ENCODE measurements at places on chromosomes 5 and 9.

- peak; percentile 9 for DNase-seq
Observed at GRCh38 chr5:14143841-14144585, 871 bp downstream of the TRIO start.

GRCh38 chr9:124309667-124310084, 51.9 kb downstream of the NEK6 start:
- no peak for DNase-seq

DNA sequence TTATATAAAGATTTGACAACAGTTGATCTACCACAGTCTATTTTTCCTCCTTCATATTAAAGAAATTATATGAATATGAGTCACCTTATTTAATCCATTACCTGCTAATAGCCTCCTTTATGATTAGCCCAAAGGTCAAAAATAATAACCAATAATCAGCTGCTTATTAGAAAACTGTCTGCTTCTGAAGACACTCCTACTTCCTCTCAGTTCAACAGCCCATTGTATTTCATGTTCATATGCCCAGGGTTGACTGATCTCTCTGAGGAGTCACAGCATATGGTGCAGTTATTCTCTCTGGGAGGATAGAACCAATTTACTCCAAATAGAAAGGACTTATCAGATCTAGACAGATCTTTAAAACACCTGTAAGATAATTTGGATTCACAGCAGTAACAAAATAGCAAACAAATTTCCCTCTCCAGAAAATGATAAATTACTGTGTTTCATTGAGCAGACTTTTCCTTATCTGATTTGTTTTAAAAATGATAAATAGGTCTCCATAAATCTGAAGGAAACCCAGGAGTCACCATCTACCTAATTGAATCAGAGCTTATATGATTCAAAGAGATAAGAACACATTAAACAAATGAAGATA, 180.4 kb upstream of the ITGA1 start:
- no peak for DNase-seq

DNA sequence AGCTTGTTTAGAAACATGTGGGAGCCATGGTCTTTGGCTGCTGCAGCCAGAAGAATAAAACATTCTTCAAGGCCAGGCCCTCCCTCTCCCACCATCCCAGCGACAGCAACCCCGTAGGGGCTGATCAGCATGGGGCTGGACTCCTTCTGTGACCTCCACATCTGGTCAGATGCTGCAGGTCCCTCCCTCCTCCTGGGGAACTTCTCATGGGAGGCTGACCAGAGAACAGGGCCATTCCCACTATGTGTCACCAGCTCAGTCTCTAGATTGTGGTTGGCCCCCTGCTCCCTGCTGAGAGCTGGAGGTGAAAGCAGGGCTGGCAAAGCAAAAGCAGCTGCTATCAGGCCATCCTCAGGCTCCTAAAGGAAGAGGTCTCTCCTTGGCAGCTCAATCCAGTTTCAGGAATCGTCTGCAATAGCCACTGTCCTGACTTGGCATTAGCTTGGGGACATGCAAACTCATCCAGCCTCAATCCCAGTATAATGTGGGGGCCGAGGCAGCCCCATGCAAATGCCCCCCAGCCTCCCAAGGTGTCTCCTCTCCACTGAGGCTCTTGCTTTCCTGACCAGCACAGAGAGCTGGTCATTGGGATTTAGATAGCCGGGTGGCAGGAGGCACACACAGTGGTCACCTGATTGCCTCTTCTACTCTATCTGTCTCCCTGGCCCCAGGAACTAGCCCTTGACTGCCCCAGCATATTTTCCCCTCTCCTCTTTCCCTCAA, 81.5 kb downstream of the NRG2 start:
- DNase-seq: no peak

- DNase-seq: no peak
Observed at GRCh38 chr5:54207566-54207965, 102.8 kb downstream of the ARL15 start.

GRCh38 chr9:14155237-14155636, 158.7 kb downstream of the NFIB start:
- DNase-seq: no peak

DNA sequence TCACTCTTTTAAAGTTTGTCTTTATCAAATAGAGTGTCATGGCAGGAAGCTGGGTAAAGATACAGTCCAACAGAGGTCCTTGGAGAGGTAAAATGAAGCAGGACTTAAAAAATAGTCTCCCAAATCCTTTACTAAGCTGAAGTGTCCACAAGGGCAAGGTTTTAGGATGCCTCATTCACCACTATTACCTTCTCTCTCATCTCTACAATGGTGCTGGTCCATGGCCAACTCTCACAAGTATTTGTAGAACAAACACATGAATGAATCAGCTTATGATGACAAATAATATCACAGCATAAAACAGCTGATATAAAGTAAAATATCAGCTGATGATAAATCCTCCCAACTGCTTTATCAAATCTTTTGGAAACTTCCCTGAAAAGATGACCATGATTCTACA, 162.3 kb upstream of the ZNF462 start:
- DNase-seq: no peak

DNA sequence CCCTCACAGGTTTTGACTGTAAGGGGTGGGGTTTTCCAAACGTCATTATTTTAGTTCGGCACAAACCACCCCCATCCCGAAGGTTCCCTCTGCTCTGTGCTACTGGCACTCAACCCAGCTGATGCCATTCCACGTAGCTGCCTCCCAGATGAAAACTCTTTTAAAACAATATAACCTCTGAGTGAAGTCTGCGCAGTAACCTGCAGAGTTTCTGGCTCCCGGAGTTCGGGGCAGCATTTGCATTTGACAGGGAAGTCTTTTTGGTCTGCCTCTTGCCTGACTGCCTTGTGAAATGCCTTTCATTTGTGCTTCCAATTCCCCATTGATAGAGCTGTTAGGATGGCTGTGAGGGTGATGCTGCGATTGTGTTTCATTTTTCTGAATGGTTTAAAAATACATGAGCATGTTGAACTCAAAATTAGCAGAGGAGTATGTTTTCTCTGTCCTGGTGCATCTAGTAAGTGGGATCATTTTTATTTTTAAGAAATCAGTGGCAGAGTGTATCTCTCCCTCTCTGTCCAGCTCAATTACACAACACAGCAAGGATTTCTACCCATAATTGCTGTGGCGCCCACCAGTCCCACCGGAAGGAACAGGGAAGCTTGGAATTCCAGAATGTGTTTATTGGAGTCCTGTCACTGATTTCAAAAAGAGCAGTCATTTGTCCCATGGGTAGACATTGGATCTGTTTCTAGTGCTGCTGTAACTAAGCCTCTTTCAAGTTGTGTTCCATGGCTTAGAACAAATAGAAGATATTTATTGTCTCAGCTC, 24.8 kb downstream of the ADCY2 start:
- DNase-seq: no peak

GRCh38 chr5:74390822-74391221, 249.7 kb downstream of the ENC1 start:
- DNase-seq: no peak

DNA sequence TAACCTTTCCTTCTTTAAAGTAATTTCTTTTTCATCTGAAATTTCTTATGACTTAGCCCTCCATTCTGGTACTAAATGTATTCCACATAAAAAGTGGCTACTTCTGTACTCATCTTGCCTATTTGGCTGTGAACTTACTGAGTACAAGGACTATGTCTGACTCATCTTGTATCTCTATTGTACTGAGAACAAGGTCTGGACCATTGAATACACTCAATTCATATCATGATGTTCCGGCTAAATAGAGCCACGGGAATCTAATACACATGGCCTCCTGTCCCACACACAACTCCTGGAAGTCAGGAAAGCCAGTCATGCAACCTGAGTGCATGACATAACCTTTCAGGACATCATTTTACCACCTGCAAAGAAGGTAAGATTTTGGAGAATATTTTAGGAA, 203.9 kb downstream of the PLK2 start:
- no peak for DNase-seq

GRCh38 chr9:108060175-108060574, 570.6 kb upstream of the KLF4 start:
- DNase-seq: no peak

DNA sequence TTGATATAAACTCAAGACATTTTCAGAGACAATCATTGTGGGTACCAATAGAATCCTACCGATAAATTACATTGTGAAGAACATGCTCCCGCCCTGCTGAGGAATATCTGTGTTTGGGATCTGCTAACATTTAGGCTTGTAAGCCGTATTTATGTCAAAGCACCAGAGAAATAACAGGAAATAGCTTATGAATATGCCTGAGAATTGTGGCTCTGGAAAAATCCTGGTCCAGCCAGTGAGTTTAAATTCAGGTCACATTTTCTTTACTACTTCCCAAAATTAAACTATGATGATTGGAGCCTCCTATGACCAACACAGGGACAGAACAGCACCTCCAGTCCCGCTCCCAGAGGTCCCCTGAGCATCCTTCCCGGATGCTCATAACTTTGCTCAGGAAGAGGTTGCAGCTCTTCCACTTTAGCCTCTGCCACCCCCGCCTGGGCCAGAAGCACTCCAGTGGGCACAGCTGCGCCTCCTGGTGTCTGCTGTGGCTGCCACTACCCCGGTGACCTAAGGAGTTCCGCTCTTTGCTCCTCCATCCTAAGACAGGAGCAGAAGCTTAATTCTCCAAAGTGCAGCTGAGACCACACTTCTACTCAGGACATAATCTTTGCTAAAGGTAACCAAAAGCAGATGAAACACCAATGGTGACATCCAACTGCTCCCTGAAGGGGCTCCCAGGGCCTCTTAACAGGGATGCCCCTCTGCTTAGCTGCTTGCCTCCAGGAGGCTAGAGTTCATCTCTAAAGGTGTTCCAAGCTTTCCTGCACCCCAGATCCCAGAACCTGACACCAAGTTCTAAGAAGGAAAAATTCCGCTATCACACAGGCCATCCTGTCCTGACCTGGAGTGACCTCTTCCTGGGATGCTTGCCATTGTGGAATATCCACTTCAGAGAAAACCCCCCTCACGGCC, 58.8 kb downstream of the SLC1A1 start:
- no peak for DNase-seq

GRCh38 chr5:55597014-55597981, 62.5 kb upstream of the PLPP1 start:
- no peak for DNase-seq

DNA sequence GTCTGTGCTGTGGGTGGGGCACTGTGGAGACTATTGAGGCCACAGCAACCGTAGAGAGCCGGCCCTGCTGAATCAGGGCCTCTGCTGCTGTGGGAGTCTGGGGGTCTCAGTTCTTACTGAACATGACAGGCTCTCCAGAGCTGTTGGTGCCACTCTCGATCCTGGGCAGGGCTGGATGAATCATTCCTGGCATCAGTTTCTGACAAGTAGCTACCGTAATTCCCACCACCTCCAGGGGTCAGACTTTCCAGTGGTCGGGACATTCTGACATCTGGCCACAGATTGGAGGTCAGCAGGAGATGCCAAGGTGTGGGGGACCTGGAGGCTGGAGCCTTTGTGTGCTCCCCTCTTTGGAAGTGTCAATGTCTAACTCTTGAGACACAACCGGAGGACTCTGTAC, 188.4 kb downstream of the IRX2 start:
- DNase-seq: no peak

GRCh38 chr5:170315154-170315553, 17.6 kb upstream of the LCP2 start:
- no peak for DNase-seq

DNA sequence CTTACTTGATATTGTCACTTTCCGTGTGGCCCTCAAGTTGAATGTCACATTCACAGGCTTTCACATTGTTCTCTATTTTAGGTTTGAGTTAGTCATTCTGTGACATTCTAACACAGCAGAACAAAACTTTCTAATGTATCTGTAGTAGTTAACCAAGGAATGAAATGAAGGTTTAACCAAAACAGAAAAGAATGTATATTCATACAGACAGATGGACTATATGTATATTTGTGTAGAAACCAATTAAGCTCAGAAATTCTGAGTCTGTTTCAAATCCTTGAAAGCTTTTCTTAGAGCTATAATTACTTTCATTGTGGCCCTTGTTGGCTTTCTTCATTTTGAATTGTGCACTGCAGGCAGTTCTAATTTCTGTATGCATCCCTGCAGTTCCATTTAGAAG, 654.7 kb downstream of the LRRC70 start:
- DNase-seq: no peak

DNA sequence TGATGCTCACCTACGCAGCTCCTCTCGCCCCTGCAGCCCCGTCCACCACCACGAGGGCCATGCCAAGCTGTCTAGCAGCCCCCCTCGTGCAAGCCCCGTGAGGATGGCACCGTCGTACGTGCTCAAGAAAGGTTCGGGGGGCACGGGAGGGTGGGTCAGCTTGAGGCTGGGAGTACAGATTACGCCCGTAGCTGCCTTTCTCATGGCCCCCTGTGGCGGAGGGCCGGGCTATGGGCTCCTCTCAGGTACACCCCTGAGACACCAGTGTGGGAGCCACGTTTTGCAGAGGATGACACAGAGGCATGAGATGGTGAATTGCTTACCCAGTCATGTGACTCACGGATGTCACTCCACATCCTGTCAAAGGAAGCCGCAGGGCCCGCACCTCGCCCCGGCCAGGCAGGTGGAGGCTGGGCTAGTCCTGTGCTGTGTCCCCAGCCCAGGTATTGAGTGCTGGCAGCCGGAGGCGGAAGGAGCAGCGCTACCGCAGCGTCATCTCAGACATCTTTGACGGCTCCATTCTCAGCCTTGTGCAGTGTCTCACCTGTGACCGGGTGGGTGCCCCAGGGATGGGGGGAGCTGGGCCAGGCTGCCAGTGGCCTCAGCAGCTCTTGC, 33.7 kb downstream of the USP20 start:
- peak; percentile 58 for DNase-seq

Data from activated CD8-positive, alpha-beta memory T cell treated with anti-CD3 and anti-CD28 coated beads for 48 hours (primary cell).